ENCODE measurements at places on chromosomes 12 and 14.
A peak's percentile ranks its signal among the peaks of the same experiment; 100 is the strongest.

DNA sequence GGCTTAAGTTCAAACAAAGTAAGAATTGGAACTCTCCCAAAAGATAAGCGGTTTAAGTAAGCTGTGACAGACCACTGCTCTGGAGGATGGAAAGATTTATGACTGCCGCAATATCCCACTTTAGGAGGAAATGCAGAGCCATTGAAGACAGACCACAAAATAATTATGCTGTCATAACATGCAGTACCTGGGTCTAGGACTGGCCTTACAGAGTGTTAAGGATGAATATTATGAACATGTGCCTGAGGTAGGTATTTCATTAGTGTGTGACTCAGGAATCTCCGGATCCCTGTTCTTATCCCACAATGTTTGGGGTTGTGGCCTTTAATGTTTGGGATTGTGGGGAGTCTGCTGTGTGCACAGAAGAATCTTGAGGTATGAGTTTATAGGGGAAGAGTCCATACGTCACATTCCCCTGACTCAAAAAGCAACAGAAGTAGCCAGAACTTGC is 114.9 kb downstream of the SAMD4A start:
- no peak for DNase-seq

DNA sequence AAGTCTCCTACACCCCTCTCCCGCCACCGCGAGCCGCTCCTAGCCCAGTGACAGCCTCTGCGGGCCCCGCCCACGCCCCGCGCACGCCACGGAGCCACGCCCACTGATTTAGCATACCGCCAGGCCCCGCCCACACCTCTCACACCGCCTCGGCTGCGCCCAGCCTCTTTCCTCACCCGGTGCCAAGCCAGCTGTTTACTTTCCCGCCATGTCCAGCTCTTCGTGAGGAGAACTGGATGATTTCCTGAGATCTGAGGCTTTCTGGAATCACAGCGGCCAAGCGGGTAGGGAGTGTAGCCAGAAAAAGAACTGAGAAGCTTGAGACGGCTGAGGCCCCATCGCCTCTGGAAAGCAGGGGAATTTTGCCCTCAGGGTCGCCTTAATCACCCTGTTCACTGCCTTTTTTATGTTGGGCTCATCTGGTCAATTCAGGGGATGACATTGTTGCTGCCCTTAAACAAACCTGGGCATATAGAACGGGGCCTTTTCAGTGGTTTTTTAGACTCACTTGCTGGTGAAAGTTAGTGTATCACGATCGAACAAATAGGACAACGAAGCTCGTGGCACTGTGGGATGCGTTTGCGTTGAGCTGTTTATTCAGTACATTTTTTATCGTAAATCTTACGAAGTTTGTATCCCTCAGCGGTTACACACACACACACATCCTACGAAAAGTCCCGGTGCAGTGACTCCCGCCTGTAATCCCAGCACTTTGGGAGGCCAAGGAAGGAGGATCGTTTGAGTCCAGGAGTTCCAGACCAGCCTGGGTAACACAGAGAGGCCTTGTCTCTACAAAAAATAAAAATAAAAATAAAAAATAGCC is at the start of gene RNF212B:
RNF212B (plus strand) TSS at position 165 of the 823 bp plus-strand sequence. CDS start 2,410 bp downstream, outside the sequence.
- no peak for DNase-seq

- DNase-seq: no peak
Measured at GRCh38 chr12:93199831-93200236, 177.9 kb upstream of the NUDT4 start.

DNA sequence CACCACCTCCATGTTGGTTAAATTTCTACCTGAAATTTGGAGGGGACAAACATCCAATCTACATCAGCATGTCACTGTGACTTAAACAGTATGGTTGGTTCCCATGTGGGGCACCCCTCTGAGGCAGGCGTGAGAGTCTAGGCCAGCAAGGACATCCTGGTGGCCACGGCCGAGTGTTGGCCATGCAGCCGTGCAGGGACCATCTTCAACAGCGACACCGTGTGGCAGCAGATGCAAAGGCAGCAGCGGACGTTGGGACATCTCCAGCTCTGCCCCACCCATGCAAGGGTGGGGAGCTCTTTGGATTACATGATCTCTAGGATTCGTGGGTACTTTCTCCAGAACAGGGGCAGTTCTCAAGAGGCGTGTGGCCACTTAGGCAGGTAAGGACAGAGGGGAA is 49.8 kb downstream of the NOC4L start:
- no peak for DNase-seq

GRCh38 chr14:68109132-68109900 is 289.7 kb downstream of the RAD51B start:
- no peak for DNase-seq

DNA sequence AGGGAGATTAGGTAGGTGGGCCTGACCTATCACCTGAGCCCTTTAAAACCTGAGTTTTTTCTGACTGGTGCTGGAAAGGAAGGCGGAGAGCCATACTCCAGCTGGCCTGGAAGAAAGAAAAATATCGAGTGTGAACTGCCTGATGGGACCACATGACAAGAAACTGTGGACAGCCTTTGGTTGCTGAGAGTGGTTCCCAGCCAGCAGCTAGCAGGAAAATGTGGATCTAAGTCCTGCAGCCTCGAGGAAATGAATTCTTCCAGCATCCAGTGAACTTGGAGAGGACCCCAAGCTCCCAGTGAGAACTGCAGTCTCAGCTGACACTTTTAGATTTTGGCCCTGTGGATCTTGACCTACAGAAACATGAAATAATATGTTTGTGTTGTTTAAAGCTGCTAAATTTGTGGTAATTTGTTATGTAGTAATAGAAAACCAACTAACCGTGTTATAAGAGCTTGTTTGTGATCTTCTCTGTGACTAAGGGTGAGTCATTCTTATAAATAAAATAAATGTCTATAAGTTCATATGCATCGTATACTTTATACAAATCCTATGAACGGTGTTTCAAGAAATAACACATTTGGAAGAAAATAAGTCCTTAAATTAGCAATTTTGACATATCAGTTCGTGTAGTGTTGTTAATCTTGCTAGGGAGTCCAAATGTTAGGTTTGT is 359.6 kb downstream of the BMP4 start:
- no peak for DNase-seq

DNA sequence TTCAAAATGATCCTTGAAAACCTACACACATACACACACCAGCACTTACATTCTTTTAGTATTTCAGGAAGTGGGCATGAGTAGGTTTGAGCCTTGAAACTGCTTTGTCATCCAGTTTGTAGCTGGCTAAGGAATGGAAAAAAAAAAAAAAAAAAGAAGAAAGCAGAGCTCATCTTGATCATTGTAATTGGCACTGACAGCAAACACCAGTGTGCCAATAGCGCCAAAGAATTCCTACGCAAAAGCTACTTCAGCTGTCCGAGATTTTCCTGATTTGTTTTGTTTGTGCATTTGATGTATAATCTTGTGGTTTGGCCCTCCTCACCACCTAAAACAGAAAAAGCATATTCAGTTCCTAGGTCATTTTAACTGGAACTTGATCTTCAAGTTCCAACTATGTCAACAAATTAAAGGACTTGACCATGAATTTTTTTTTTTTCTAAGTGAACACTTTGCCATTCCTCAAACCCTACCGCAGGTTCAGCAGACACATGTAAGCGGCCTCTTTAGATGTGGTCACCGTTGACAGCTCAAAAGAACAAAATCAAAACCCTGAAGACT is 57.3 kb downstream of the FLRT2 start:
- DNase-seq: no peak

DNA sequence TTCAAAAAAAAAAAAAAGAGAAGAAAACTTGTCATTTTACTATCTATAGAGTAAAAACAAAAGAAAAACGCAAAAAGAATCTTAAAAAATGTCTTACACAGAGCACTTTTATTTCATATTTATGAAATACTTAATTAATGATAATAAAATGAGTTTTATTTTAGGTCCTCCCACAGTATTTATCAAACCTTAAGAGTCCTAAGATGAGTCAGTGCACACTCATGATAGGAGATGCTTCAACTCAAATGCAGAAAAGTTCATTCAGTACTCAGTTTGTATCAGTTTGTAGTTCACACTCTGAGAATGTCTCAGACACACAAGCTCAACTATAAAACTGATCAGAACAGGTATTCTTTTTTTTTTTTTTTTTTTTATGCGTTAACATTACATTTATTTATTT is 41.7 kb downstream of the TRIM9 start:
- DNase-seq: no peak

GRCh38 chr14:103548463-103549351 is 13.8 kb downstream of the BAG5 start:
- DNase-seq: no peak

GRCh38 chr14:21923820-21924219 is 250.2 kb upstream of the OR4E1 start:
- DNase-seq: no peak

DNA sequence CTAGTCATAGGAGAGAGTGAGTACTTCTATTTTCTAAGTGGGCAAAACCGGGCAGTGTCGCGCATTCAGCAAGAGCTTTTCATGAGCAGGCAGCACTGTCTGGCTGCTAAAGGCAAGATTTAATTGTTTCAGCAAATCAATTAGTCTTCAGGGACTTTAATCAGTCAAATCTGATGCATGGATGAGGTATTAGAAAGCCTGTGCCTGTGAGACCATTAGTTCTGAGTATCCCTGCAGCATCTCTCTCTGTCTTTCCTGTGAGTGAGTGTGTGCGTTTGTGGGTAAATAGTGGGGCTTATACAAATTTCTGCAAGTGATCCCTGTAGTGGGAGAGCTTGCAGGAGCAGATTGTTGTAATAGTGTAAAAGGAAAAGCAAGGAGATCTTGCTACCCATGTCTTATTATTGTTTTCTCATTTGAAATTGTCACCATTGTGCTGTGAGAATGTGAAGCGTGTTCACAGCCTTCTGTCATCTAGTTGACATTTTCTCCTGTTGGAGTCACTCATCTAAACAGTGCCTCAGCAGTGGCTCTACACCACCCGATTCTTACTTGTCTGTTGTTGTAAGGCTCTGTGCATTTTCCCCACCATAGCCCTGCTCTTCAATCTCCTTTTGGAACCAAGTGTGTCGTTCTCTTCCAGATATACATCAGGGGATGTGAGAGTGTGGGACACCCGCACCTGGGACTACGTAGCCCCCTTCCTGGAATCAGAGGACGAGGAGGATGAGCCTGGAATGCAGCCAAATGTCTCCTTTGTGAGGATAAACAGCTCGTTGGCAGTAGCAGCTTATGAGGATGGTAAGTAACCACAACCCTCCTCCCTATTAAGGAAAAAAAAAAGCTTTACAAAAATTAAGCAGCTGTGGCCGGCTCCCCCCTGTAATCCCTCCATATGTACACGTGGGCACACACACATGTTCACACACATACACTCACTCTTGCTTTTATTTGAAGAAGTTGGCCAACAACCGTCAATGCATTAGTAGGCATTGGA is 53.6 kb downstream of the FBXW8 start:
- DNase-seq: peak; percentile 24

DNA sequence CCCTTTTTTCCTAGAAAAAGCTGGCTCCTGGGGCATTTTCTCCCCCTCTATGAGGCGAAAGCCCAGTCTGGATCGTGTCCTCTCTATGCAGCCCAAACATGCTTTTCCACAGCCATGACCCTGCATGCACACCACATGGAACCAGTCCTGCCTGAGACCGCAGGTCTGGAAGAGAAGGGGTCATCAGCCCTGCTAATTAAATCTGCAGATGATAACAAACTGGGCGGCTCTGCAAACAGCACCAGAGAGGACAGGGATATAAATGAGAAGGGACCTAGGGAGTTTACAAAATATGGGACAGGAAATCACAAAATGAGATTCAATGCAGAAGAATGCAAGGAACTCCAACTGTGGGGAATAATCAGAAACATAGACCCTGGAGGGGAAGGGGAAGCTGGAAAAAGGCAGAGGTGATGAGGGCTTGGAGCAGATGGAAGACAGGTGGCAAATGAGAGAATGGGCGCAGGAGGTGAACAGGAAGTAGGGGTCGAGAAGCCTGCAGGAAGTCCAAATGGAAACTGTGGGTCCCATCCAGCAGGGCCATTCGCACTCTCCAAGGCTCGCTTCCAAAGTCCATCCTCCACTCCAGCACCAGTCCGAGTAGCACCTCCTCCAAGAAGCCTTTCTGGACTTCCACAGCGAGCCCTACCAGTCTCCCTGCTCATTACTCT is 76.3 kb downstream of the ANO2 start:
- DNase-seq: no peak

- no peak for DNase-seq
Measured at GRCh38 chr12:45663455-45663854, 66.1 kb upstream of the ARID2 start.

DNA sequence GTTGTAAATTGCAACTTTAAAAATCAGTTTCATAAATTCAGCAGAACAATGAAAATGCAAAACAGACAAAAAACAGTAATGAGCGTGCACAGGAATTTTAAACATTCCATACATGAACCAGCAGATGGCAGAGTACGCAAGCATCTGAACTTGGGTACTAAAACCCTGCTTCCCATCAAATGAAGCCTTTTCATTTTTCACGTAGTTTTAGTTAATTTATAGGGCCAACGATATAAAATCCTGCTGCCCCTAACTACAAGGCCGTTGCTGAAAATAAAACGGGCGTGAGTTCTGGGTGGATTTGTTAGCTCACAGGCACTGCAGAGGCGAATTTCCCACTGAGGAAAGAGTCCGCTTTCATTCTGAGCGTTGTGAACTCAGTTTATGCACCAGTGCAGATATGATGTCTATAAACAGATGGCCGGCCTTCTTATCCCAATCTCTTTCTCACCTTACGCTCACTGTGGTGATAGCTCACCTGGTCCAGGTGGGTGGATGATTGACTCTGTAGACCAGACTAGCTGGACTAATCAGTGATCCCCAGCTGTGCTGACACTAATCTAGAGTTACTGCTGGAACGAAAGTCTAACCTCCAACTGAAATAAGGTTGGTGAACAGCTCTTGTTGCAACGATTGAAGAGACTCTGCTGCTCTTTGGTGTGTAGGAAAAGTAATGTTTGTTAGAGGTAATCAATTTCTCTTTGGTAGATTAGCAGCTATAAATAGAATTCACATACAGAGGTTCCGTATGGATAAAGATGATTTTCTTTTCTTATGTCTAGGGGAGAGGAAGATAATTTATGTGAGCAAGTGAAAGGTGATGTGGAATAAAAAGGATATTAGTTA is 89.2 kb downstream of the PDZRN4 start:
- DNase-seq: no peak

GRCh38 chr12:111197376-111197944 is 171.4 kb downstream of the PHETA1 start:
- DNase-seq: no peak

DNA sequence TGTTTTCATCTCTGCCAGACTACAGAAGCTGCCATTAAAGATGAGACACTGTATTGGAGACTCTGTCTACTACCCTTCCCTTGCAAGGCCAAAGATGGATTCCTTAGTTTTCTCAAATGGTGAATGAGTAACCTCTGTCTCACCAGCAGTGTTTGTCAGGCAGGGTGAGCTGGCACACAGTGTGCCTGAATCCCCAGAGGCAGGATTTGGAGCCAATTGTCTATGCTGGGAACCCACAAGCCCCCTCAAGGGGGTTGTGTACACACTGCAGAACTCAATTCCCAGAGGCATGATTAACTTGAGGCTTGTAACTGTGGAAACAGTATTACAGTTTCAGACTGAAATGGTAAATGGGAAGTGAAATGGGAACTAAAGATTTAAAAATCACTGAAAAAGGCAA is 136.8 kb upstream of the PTPRB start:
- DNase-seq: no peak

DNA sequence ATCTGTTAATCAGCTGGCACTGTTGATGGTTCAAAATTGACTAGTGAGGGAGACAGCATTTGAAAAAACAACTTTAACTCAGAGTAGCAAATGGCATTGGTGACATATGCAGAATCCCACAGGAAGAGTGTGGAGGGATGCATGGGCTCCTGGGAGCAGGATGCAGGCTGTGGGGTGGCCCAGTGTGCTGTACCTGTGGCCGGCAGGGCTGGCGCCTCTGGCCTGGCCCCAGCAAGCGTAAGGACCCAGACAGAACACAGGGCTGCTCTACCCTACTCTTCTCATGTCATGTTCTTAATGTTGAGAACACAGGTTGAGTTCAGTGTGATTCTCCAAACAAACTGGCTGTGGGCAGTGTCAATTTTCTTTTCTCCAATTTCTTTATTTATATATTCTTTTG is 33.4 kb downstream of the DDX51 start:
- no peak for DNase-seq

Measured in D721Med (cell line).